ENCODE measurements at places on chromosomes 3 and 15.

- DNase-seq, result no peak
Observed at GRCh38 chr3:88947013-88947412, 160.4 kb upstream of the EPHA3 start.

- DNase-seq, result no peak
Observed at GRCh38 chr15:60508442-60508841, 29.5 kb upstream of the ICE2 start.

DNA sequence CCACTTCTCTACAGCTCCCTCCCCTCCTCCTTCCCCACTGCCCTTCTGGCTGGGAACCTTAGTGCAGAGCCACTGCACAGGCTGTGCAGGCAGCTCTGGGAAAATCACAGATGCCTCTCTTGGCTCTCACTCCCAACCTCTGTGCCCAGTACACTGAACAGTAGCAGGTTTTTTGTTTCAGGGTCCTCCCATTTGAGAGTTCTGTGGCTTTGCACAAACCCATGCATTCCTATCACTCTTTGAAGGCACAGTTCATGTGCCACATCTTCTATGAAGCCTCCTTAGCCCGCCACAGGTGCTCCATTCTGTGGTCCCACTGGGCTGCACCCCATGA, 103.9 kb downstream of the SNRK start:
- no peak for DNase-seq

DNA sequence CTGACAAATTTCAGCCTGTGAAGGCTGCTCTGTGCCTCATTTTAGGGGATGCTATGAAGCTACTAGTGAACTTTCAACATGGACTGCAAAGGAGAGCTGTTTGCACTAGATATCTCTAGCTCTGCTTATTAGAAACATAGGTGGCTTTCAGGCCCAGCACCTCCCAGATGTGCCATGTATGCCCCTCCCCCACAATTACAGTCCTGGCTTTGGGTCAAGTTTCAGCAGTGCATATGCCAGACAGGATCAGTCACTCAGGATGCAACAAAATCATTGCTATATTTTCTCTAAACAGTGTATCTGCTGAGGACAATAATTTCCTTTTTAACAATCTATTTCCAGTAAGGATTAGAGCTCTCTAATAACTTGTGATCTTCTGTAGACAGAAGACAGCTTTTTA, 178.8 kb upstream of the STAC start:
- no peak for DNase-seq

- DNase-seq, result no peak
Observed at GRCh38 chr3:64074060-64074459, 50.8 kb upstream of the PSMD6 start.

- DNase-seq, result no peak
Observed at GRCh38 chr3:24303057-24303754, 191.4 kb downstream of the THRB start.

GRCh38 chr3:184630861-184631471, 69.4 kb downstream of the EPHB3 start:
- DNase-seq, result no peak

DNA sequence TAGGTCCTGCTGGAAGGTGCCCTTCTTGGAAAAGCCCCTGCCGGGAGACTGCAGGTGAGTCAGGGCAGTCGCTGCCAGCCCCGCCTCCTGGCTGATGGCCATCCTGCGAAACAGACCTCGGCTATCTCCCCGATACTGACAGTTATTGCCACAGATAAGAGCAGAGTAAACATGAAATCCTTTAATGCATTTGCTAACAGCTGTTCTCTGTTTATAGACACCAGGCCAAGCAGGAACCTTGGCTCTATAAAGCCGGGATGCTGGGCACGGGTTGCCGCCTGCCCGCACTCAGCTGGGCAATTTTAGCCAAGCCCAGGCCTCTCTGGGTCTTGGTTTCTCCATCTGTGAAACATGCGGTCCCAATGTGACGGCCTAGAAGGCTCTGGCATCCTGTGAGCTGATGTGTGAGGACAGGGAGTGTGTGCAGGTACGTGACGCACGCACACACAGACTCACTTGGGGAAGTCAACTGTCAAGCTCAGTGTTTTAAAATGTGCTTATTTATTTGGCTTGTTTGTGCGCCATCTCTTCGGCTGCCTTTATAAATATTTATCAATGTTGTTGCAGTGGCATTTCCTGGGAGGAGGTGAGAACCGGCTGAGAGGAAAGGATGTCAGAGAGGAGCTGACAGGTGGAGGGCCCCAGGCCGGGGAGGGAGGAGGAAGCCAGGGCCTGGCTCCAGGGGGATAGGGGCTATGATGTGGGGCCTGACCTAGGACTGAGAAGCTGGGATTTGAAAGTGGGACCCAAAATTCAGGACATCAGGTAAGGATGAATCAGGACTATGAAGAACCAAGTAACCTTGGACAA, 50.8 kb upstream of the PRR23E start:
- DNase-seq, result no peak

- no peak for DNase-seq
Observed at GRCh38 chr3:136778865-136779264, 26.7 kb upstream of the STAG1 start.

- DNase-seq, result no peak
Observed at GRCh38 chr3:20648294-20648693, 462.3 kb upstream of the SGO1 start.

DNA sequence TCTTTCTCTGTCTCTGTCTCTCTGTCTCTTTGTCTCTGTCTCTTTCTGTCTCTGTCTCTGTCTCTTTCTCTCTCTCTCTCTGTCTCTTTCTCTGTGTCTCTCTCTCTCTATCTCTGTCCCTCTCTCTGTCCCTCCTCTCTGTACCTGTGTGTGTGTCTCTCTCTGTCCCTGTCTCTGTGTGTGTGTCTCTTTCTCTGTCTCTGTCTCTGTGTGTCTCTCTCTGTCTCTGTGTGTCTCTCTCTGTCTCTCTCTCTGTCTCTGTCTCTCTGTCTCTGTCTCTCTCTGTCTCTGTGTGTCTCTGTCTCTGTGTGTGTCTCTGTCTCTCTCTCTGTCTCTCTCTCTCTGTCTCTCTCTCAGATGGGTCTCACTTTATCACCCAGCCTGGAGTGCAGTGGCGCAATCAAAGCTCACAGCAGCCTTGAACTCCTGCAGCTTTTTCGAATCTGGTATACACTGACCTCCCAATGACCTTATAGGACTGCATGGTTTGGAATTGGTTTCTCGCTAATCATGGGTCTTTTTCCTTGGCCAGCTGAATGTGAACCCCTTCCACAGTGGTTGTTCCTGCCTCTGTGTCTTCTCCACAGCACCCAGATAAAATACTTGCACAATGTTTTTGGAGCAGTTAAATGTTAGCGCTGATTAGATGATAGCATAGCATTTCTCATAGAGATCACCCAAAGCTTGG, 102.6 kb upstream of the KLHL25 start:
- DNase-seq, result no peak

- DNase-seq, result no peak
Observed at GRCh38 chr3:170259907-170260306, 37.7 kb downstream of the PRKCI start.

DNA sequence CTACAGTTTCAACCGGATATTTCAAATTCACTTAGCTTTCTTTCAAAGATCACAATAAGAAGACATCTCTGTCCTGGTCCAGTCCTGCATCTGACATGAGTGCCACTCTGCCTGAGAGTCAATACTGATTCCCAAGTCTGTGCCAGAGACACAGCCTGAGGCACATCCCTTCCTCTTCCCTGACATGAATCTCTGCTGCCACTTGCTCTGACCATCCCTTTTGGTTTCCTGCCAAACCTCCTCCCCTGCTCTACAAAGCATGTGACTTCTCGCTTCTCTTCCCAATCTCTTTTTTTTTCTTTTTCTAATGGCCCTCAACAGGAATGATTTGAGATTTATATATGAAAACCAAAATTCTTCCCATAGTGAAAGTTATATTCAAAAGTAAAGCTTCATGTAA, 117.9 kb downstream of the MECOM start:
- no peak for DNase-seq

DNA sequence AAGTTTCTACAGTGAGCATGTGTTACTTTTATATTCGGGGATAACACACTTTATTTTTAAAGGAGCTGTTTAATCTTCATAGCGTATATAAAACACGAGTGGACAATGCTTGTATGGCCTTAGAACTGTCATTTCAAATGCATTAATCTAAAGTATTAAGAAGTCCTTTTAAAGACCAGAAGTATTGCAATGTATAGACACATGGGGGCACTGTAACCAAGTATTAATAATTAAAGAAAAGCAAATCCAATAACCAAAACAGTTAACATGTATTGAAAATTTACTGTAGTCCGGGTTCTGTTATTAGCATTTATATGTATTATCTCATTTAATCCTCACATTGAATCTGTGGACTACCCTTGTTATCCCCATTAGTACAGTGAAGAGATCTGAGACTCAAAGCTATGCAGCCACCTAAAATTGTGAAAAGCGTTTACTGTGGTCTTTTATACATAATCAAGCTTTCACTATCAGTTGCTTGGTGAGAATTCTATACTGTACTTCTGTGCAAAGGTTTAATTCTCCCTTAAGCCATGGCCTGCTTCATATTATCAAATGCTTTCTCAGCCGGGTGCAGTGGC, 10.1 kb downstream of the ARL14 start:
- no peak for DNase-seq

DNA sequence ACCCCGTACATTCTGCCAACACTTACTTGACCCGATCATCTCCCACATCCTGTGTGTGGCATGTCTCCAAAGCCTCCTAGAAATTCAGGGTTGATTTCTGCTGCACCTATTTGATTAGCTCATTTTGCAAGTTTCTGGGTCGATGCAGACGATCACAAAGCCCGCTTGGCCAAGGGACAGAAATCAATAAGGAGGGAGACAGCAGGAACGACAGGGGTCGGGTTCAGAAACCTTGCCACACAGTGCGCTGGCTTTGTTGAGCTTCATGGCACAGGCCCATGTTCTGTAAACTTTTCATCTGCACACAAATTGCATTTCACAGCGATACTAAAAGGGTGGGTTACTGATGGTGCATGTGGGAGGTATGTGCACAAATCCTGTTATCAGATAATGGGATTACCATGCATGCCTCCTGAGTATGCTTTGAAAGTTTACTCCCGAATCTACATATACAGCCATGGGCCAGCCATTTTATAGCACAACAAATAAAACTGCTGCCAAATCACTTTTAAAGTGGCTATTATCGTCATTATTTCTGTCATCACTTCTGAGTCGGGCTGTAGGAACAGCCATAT, 95.9 kb upstream of the ATP11B start:
- DNase-seq, result no peak

DNA sequence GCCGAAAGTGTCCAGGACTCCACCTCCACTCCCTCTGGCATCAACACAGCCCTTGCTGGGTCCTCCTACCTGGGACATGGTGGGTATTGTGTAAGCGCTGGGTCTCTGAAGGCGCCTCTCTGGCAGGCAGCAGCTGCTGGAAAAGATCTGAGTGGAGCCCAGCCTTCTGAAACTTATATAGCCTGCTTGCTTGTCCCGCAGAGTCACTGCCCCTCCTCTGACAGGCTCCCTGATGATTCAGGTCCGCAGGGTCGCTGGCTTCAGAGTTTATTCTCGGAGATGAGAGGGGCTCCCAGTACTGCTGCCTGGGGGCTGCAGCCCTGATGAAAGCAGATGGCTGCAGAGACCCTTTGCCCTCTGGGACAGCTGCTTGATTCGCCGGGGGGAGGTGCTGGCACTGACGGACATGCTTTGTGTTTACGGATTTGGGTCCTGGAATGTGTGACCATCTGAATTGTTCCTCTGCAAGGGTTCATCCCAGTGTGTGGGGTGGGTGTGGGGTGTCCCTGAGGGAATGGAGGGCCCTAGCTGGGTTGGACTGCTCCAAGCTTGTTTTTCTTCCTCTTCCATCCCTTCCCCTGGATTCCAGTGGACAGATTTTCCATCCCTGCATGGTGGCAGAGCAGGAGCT, at the start of gene MUSTN1:
Gene MUSTN1, minus strand, starts transcription at position 149 of the 631 bp plus-strand sequence. Its CDS starts 71 bp downstream, at position 78.
- DNase-seq, result no peak

GRCh38 chr3:179811321-179812095, 158.7 kb downstream of the USP13 start:
- no peak for DNase-seq

- DNase-seq, result no peak
Observed at GRCh38 chr15:40037721-40038120, 1.3 kb downstream of the SRP14 start.

DNA sequence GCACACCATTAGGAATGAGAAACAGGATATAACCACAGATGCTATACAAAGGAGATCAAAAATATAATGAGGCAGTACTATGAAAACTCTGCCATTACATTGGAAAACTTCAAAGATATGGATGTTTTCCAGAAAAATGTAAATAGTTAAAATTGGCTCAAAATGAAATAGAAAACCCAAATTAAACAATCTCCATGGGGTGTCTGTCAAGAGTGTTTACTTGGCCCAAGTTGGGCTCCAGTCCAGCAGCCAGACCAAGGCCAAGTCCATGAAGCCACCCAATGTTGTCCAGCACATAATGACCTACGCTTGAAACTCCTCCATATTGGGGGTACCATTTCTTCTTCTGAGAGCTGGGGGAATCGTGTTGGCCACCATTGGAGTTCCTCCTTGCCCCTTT, 37.1 kb downstream of the CTXND1 start:
- DNase-seq, result no peak

DNA sequence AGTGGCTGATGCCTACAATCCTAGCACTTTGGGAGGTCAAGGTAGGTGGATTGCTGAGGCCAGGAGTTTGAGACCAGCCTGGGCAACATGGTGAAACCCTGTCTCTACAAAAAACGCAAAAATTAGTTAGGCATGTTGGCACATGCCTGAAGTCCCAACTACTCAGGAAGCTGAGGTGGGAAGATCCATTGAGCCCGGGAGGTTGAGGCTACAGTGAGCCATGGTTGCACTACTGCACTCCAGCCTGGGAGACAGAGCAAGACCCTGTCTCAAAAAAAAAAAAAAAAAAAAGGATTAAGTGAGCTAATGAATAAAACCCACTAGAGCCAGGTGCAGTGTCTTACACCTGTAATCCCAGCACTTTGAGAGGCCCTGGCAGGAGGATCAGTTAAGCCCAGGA, 6.7 kb upstream of the SEC11A start:
- no peak for DNase-seq

GRCh38 chr15:57580866-57581265, 10.8 kb upstream of the MYZAP start:
- no peak for DNase-seq

GRCh38 chr15:42584031-42584765, 8.8 kb downstream of the STARD9 start:
- DNase-seq, result no peak

DNA sequence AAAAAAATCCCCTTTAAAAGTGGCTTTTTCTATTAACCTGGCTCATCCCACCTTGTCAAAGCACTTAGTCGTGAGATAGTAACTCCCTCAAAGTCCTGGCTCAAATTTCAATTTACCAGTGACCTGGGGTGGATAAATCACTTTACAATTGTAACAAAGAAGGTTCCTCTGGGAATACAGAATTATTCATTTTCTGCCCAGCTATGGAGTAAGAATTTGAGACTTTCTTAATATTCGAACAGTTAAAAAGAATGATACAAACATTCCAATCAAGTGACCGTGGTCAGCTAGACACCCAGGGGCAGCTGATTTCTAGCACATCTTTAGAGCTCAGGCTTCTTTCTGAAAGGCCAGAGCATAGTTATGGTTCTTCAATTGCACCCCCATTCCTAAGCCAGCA, 291.0 kb upstream of the TGFBR2 start:
- no peak for DNase-seq

GRCh38 chr15:81865850-81866537, 179.8 kb downstream of the MEX3B start:
- no peak for DNase-seq
